ENCODE measurements at places on chromosomes 7 and 10. TPM values are rescaled to one million over a fixed set of nuclear protein-coding genes. Genes with fewer than 3 reads are reported as not detected.

- no peak for DNase-seq
These were observed 100.3 kb upstream of the ANK3 start for GRCh38 chr10:60490013-60490412.

DNA sequence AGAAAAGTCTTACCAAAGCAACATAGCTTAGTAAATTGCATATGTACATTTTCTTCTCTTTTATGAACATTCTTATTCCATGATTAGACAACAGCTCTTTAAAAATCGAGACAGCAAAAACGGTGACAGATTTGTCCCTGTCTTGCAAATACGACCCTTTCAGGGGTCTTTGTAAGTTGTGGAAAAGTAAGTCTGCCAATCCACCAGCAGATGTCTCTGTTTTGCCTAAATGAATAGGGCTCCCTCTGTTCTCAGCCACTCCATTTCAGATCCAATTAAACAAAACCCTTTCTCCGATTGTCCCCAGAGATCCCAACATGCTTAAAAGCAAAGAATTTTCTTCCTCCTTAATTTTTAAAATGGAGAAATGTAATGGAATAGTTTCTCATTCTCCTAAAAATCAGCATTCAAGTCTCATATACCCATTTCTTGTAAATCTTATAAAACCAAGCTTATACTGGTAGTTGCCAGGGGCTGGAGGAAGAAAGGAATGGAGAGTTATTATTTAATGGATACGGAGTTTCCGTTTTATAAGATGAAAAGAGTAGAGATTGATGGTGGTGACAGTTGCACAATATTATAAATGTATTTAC lies 61.0 kb upstream of the NFE2L3 start:
- no peak for DNase-seq

PTN gene
- 4.8 TPM for total RNA-seq

DNA sequence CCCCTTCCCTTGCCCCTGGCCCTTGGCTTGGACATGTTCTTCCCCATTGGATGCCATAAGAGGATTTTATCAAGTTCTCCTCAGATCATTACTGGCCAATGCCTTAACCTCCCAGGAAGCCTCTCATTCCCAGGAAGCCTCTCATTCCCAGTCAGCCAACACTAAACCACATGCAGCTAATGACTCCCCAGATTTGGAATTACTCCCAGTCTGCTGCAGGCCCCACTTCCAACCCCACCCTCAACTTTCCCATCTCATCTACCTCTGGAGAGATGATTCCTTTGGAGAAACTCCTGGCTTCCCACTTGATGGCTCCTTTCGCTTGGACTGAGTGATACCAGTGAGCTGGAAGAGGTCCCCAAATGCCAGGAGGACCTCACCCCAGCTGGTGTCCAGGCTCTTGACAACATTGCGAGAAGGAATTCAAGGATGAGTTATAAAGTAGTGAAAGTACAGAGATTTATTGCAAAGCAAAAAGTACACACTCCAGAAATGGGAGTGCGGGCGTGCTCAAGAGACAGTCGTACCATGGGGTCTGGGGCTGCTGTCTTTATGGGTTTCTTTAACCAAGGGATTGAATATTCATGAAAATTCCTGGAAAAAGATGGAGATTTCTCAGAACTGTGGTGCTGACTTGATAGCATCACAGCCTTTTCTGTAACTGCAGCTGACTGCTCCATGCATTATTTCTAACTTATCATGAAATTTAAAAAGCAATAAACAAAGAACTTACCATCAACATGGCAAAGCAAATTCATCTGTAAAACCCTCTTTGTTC lies 117.2 kb upstream of the ADCY1 start:
- DNase-seq = no peak

PSMC2 gene
- total RNA-seq = 91.8 TPM

DNA sequence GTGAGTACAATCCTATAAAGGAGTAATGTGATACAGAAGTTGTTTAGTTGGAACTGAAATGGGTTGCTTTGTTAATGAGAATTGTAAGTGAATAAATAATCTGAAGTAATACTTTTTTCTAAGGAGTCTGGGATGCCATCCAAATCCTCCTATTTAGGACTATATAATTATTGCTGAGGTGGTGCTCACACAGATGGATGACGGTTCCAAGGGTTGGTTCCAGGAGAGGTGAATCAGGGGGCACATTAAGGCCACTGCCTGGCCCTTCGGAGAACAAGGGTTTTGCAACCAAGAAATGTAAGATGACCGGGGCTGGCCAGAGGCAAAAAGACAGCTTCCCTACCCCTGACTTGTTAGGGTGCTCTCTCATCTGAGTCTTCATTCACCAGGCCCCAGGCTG lies 352.7 kb downstream of the PHTF2 start:
- no peak for DNase-seq

CCDC172 gene
- not detected for total RNA-seq

- DNase-seq = no peak
These were observed 172.6 kb upstream of the BET1 start for GRCh38 chr7:94176694-94177200.

- no peak for DNase-seq
These were observed 33.1 kb upstream of the R3HCC1L start for GRCh38 chr10:98101366-98101765.

MMS19 gene
- total RNA-seq = 66.4 TPM

DNA sequence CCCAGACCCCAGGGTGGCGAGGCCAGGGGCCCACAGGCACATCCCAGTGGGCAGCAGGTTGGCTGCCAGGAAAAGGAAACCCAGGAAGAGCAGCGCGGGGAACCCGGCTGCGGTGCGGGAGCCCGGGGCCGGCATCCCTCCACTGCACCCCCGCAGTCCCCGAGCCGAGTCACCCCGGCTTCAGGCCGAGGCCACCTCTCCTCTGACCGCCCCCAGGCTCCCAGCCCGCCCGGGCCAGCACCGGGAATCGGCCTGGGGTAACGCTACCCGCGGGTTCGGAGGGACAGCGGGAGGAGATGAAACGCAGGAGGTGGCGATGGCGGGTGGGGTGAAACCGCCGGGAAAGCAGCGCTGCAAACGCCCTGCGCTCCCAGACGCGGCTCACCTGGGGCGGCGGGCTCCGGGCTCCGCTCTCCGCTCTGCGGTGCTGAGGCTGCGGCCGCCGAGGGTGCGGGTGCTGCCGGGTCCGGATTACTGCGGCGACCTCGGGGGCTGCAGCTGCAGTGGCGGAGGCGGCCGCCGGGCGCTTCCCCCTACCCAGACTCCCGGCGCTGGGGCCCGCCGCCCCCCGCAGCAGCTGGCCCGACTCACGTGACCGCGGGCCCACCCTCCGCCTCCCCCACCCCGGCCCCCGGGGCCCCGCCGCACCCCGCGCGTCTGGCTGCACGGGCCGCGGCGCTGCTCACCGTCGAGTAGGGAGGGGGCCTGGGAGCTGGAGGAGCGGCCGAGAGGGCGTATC lies at the start of gene SCRN1:
Gene SCRN1 (minus strand): TSS at position 545 of the 739 bp plus-strand sequence. CDS start 20,734 bp downstream, outside the sequence.
- no peak for DNase-seq

DNA sequence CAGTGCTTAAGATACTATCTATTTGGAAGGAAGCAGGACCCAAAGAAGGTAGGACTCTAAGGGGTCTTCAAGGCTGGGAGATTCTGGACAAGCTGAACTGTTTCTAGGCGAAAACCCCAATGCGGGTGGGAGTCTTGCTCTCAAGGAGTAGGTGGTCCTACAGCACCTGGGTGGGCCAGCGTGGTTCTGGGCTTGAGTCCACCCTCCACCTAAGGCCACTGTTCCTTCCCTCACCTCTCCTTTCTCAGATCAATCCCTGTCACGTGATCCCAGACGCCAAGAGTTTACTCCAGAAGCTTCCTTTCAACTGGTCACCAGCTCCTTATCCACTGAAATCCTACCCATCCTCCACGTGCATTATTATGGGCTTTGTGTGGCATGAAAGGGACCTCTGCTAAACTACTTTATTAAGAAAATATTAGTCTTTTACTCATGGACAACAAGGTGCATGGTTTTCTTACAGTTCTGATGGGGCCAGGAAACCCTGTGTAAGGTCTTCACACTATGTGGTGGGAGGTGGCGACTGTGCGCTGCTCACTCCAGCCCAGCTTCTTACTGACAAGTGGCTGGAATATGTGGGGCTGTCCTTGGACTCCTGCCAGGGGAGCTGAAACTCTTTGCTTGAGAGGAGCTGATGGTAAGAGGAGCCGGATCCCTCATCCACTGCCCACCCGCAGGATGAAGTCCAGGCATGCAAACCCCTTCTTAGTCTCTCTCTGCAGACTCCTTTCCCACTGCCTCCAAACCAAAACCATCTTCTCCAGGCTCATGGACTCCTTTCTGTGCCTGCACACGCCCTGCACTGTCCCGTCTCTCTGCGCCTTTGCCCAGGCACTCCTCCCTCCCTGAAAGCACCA lies 1.6 kb downstream of the ZNF746 start:
- peak; percentile 76 for DNase-seq

- DNase-seq = no peak
These were observed 317.4 kb downstream of the KIF20B start for GRCh38 chr10:90018819-90019218.

GRCh38 chr10:73338801-73339368 lies 19.8 kb downstream of the CFAP70 start:
- DNase-seq = no peak

- DNase-seq = no peak
These were observed 4.6 kb downstream of the MGAM start for GRCh38 chr7:142000244-142000643.

DNA sequence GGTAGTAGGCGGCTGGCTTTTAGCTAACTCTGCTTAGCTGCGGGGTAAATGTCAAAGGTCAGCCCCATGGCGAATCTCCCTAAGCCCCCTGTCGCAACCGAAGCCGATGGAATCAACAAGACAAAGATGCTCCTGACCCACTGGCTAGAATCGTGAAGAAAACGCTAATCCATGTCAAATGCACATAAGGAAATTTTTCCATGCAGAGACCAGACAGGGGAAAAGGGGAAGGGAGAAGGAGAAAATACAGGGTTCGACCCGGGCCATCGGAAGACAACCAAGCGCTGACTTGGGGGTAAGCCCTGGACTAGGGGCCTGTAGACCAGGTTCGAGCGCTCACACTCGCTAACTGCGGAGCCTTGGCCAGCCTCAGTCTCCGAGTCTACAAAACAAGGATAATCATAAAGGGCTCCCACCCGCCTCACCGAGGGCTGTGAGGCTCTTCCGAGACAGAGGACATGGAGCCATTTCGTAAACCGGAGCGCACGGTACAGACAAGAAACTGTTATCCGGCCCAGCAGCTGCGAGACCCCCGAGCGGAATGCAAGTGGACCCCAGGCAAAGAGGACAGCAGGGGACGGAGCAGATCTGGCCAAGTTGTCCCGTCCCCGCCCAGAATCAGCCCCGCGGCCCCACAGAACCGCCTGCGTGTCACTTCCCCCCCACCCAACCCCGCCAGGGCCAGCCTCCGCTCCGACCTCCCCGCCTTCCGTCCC lies 507 bp downstream of the SAR1A start:
- no peak for DNase-seq

All from omental fat pad (tissue), 4 donors.